ENCODE measurements at places on chromosomes 13 and 19.

- DNase-seq, result no peak
Observed at GRCh38 chr13:31835932-31836331, 96.6 kb downstream of the RXFP2 start.

GRCh38 chr13:107006661-107007060 lies 438.7 kb upstream of the ARGLU1 start:
- DNase-seq, result no peak

- DNase-seq, result no peak
Observed at GRCh38 chr19:6091771-6092291, 18.5 kb downstream of the RFX2 start.

GRCh38 chr19:52296400-52296772 lies 583 bp upstream of the ZNF480 start:
- DNase-seq, result no peak
